ENCODE measurements at places on chromosomes 11 and 22. TPM values are rescaled to one million over a fixed set of nuclear protein-coding genes. Genes with fewer than 3 reads are reported as not detected.

OR52A1 gene
- total RNA-seq: not detected

C11orf52 gene
- 0.47 TPM for total RNA-seq

PKP3 gene
- total RNA-seq: 0.68 TPM

APOL4 gene
- 2.4 TPM for total RNA-seq

HBE1 gene
- total RNA-seq: not detected

APLNR gene
- total RNA-seq: 19.6 TPM

PRR33 gene
- total RNA-seq: not detected

PDE3B gene
- total RNA-seq: 0.17 TPM

CARD16 gene
- 86.3 TPM for total RNA-seq

ZFTA gene
- total RNA-seq: 25.4 TPM

SPI1 gene
- total RNA-seq: not detected

ABCG4 gene
- total RNA-seq: 0.05 TPM

EEF1G gene
- total RNA-seq: 1,345 TPM

MUC5AC gene
- total RNA-seq: not detected

OR51I1 gene
- total RNA-seq: not detected

OR4X2 gene
- total RNA-seq: not detected

CCDC89 gene
- total RNA-seq: not detected

FOLR1 gene
- 0.68 TPM for total RNA-seq

PDXP gene
- 9.0 TPM for total RNA-seq

DDI1 gene
- not detected for total RNA-seq

NDUFS3 gene
- total RNA-seq: 57.3 TPM

PHOX2A gene
- total RNA-seq: not detected

SLCO2B1 gene
- total RNA-seq: 3.7 TPM

MOV10L1 gene
- 19.4 TPM for total RNA-seq

CABP4 gene
- total RNA-seq: 1.0 TPM

SYNGR1 gene
- 1.0 TPM for total RNA-seq

IFITM10 gene
- total RNA-seq: 0.33 TPM

MS4A15 gene
- total RNA-seq: not detected

KREMEN1 gene
- total RNA-seq: 0.56 TPM

CCDC134 gene
- total RNA-seq: 6.3 TPM

CCDC73 gene
- total RNA-seq: not detected

ELF5 gene
- total RNA-seq: not detected

DUSP8 gene
- total RNA-seq: 0.37 TPM

MMP12 gene
- not detected for total RNA-seq

CCDC116 gene
- 0.17 TPM for total RNA-seq

MGAT3 gene
- not detected for total RNA-seq

PRG3 gene
- total RNA-seq: not detected

HBG2 gene
- total RNA-seq: not detected

SYCE3 gene
- total RNA-seq: not detected

CRYAB gene
- 1.0 TPM for total RNA-seq

PAFAH1B2 gene
- total RNA-seq: 325 TPM

INS gene
- total RNA-seq: not detected

NTM gene
- 0.09 TPM for total RNA-seq

ARHGAP1 gene
- 35.4 TPM for total RNA-seq

HOATZ gene
- not detected for total RNA-seq

KIAA1671 gene
- 57.7 TPM for total RNA-seq

NPAT gene
- 17.5 TPM for total RNA-seq

MRGPRX3 gene
- not detected for total RNA-seq

IPO7 gene
- 170 TPM for total RNA-seq

SCN3B gene
- total RNA-seq: 4.9 TPM

TSGA10IP gene
- total RNA-seq: not detected

OR4D6 gene
- total RNA-seq: not detected

RIMBP3C gene
- total RNA-seq: 0.09 TPM

POTEH gene
- total RNA-seq: not detected

HTR3A gene
- total RNA-seq: not detected
